ENCODE measurements at places on chromosomes 4 and X.
A peak's percentile ranks its signal among the peaks of the same experiment; 100 is the strongest.

DNA sequence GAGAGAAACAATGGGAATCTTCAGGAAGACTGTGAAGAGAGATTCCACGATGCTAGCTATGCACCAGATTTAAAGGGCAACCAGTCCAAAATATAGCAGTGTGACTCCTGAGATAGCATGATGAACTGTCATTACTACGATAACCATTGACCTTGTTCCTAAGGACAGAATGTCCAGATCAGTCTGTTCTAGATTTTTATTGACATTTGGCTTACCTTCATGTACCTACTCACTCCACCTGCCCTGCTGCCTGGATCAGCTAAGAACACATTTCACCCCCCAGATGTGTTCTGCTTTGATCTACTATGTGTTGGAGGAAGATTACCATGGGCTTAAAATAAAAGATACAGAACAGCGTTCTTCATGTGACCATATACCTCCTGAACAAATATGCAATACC lies 50.1 kb downstream of the ELF2 start:
- no peak for DNase-seq

GRCh38 chr4:158513256-158513655 lies 8.4 kb upstream of the RXFP1 start:
- DNase-seq: no peak

- DNase-seq: no peak
Observed at GRCh38 chr4:23788460-23788859, 101.4 kb downstream of the PPARGC1A start.

- peak; percentile 32 for DNase-seq
Observed at GRCh38 chr4:165131247-165131832, 18.7 kb upstream of the TMEM192 start.

GRCh38 chr4:24932515-24933225 lies 19.8 kb upstream of the CCDC149 start:
- DNase-seq: no peak

- DNase-seq: no peak
Observed at GRCh38 chr4:158704274-158704673, 18.9 kb downstream of the PPID start.

GRCh38 chr4:3391422-3391821 lies 50.3 kb upstream of the HGFAC start:
- no peak for DNase-seq

GRCh38 chr4:56426273-56426672 lies 9.1 kb downstream of the PPAT start:
- DNase-seq: no peak

DNA sequence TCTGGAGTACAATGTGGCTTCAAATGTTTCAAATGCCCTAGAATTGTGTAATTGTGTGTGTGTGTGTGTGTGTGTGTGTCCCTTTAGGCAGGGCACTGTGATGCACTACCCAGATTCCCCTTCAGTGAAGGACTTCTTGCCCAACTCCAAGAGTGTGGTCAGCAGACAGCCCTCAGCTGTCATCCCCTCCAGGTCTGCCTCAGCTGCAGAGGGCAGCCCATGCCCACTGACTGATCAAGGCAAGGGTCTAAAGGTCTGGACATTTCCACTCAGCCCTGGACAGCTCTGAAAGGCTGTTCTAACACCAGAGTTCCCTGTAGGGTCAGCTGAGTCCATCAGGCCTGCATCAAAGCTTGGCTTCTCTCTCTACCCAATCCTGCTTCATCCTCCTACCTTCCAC lies 83.9 kb upstream of the USP9X start:
- no peak for DNase-seq

GRCh38 chr4:22090661-22091351 lies 142.2 kb upstream of the KCNIP4 start:
- DNase-seq: no peak

Measured in GM04504 (cell line).